ENCODE measurements at places on chromosomes 16 and 17.

GRCh38 chr16:53768593-53768992 lies 64.6 kb downstream of the FTO start:
- peak; percentile 90 for DNase-seq

DNA sequence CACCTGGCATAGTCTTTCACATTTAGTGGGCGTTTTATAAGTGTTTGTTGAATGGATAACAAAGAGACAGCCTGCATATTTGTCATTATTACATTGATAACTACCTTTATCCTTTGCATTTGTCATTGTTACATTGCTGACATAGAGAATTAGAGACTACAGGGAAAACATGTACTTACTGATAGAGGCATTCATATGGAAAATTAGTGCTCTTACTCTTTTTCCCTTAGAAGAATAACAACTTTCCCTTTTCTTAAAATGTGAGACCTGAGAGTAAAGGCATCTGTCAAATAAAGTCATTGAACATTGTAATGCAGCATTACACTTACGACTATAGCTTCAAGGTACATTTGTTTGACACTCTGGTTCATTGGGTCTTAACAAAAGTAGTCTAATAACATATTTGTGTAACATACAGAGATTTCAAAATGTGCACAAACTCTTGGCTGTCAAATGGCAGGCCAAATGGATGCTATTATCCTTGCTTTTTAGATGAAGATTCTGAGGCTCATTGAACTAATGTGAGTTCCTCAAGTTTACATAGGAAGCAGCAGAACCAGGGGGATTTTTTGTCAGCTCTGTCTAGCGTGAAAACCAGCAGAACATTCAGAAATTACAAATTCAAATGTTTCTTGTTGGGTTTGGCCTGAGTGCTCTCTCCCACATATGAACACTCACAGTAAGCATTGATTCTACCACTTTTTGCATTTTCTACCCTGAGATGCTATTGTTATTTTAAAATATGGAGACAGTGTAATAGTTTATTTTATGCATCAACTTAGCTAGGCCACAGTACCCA lies 28.5 kb downstream of the SMIM36 start:
- DNase-seq, result no peak

GRCh38 chr17:66637491-66637890 lies 197.4 kb upstream of the CACNG5 start:
- DNase-seq, result no peak

DNA sequence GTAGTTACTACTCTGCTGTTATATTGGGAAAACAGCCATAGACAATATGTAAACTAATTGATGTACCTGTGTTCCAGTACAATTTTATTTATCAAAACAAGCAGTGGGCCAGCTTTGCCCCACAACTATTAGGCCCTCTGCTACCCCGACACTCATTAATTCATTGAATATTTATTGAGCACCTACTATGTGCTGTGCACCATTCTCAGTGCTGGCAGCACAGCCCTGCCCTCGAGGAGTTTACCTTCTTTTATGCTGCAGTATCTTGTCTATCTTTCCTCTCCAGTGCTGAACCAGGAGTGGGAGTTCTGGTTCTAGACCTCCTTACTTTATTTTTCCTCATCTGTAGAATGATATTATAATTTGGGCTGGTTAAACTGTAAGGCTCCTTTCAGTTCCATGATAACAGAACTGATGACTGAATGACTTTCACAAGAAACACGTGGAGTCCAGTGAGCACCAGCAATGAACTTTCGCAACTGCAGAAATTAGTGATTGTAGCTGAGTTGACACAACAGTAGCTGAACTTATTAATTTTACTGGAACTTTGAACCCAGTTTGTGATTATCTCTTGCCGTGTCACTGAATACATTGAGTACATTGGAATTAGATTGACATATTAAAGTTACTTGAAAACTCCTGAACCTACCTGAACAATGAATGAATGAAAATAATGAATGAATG lies 2.4 kb downstream of the GOSR2 start:
- DNase-seq, result no peak

- peak; percentile 59 for DNase-seq
These were observed 51.1 kb upstream of the SLC47A1 start for GRCh38 chr17:19482576-19482975.

GRCh38 chr16:65154321-65154720 lies 32.5 kb upstream of the CDH11 start:
- no peak for DNase-seq

DNA sequence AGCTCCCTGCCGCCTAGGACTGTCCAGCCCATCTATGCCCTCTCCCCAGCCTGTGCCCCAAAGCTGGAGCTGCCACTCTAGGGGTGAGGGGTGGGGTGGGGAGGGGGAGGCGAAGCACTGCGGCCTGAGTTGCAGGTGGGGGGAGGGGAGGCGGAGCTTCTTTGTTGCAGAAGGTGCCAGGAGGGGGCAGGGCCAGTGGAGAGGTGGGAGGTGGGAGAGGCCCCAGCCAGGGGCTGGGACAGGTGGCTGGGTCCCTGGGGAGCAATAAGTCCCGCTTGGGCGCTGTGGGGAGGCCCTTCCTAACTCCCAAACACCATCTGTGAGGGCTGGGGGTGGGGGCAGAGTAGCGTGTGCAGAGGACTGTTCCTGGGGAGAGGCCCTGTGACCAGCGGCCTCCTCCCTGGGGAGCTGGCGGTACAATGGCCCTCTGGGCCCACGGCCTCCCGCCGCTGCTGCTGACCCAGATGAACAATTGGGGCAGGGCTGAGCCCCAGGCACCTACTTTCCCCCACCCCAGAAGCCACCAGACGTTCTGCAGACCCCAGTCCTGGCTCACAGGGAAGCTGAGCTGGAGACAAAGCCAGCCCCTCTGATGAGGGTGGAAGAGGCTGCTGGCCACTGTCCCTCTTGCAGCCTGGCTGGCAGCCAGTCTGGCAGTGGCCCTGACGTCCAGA lies 2.2 kb upstream of the NTN3 start:
- no peak for DNase-seq

- DNase-seq, result peak; percentile 59
These were observed 645 bp upstream of the GFOD2 start for GRCh38 chr16:67719778-67720144.

- no peak for DNase-seq
These were observed 41.1 kb downstream of the MARVELD3 start for GRCh38 chr16:71666928-71667707.

- no peak for DNase-seq
These were observed 355.4 kb upstream of the TNRC6C start for GRCh38 chr17:77602883-77603640.
